ENCODE measurements at places on chromosomes 7 and 10.

DNA sequence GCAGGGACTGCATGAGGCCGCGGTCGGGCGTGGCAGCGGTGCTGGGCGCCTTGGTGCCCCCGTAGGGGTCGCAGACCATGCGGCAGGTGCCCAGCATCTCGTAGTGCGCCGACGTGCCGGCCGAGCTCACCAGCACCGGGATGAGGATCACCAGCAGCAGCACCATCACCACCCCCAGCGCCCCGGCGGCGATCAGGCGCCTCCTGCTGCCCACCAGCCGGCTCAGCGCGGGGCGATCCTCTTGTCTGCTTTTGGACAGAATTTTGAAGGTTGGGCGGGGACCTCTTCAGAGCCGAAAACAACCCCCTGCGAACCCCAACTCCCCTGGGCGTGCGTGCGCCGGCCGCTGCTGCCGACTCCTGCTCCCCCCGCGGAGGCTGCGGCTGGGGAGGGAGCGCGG, 779 bp downstream of the C1QL3 start:
- DNase-seq, result peak; percentile 82

DNA sequence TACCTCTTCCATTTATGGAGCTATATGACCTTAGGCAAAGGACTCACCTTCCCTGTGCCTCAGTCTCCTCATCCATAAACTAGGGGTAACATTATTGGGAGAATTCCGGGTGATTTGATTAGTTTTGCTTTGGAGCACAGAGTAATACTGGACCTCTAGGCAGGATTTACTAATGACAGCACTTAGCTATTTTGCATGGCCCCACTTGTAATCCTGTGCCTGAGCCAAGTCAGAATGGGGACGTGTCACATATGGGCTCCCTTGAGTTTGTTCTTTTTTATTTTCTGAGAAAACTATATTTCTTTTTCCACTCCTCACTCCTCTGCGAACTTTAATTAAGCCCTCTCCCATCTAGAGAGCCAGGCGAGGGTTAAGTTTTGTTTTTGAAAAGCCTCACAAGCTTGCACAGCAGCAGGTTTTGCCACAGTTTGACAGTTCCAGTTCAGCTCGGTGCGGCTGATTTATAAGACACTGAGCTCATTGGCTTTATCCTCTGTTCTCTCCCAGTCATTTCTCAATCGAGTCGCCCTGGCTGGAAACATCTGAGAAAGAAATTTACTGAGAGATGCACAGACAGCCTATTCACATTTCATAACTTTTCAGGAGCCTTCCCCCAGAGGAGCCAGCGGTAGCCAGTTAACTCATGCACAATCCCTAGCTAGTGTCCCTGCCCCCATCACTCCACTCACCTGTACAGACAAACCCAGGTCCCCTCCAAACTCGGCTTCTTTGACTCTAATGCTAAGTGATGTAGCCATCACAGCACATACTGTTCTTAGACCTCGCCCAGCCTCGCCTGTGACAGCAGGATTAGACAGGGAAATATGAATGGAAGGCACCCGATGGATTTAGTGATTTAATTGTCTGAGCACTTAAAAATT, 441.9 kb upstream of the NPVF start:
- peak; percentile 81 for DNase-seq

DNA sequence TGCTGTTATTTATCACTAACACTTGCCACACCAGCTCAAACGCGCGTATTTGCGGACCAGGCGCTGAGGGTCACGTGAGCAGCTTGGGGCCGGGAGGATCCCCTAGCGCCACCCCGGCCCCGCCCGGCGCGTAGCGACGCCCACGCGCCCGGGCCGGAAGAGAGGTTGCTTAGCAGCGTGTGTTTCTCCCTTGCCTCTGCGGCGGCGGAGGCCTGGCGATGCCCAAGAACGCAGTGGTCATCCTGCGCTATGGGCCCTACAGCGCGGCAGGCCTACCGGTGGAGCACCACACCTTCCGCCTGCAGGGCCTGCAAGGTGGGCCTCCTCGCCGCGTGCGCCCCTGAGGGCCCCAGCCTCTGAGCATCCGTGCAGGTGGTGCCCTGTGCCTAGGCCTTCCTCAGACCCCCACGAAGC, at the start of gene C10orf53:
Gene C10orf53 (plus strand): TSS at position 172 of the 414 bp plus-strand sequence. CDS start 47 bp downstream, at position 219.
- DNase-seq, result no peak

GRCh38 chr7:78702770-78703169, 750.7 kb downstream of the MAGI2 start:
- no peak for DNase-seq

- DNase-seq, result no peak
These were observed 35.0 kb upstream of the SRI start for GRCh38 chr7:88254721-88255424.

GRCh38 chr7:82677493-82677892, 233.9 kb upstream of the CACNA2D1 start:
- DNase-seq, result no peak

GRCh38 chr10:118818621-118819221, 64.0 kb upstream of the CACUL1 start:
- DNase-seq, result no peak

GRCh38 chr7:150738092-150738491, 874 bp downstream of the GIMAP5 start:
- DNase-seq, result no peak

GRCh38 chr7:120405652-120406051, 132.7 kb downstream of the KCND2 start:
- no peak for DNase-seq

- no peak for DNase-seq
These were observed 1.4 kb downstream of the NUDT1 start for GRCh38 chr7:2243458-2243857.

GRCh38 chr7:88311675-88312036, 5.0 kb upstream of the STEAP4 start:
- DNase-seq, result no peak

DNA sequence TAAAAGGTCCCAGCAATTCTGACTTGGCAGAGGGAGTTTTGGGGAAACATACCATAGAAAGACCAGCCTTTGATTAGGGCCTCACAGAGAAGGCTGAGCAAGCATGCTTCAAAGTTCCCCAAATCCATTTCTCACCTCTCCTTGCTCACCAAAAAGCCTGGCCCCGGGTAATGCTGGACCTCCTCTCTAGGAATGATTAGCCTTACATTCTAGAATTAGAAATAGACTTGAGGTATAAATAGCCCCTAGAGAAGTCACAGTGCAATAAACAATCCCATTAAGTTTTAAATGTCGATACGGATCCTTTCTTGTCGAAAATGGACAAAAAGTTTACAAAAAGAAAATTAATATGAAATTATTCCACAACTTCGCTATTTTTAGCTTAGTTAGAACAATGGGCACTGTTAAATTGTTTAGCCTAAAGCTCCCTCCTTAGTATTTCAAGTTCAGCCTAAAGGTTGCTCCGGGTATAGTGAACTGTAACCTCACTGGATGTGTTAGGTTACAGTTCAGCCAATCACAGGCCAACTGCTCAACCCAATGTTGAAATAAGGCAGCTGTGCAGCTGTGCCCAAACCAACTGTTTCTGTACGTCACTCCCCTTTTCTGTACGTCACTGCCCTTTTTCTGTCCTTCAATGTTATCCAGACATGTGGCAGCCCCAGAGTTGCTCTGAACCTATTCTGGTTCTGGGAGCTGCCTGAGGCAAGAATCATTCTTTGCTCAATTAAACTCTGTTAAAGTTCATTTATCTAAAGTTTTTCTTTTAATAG, 7.9 kb upstream of the GSDME start:
- DNase-seq, result no peak

GRCh38 chr10:7593063-7593462, 73.7 kb downstream of the ITIH5 start:
- no peak for DNase-seq

- no peak for DNase-seq
These were observed 1.8 kb upstream of the SP8 start for GRCh38 chr7:20788420-20788990.

DNA sequence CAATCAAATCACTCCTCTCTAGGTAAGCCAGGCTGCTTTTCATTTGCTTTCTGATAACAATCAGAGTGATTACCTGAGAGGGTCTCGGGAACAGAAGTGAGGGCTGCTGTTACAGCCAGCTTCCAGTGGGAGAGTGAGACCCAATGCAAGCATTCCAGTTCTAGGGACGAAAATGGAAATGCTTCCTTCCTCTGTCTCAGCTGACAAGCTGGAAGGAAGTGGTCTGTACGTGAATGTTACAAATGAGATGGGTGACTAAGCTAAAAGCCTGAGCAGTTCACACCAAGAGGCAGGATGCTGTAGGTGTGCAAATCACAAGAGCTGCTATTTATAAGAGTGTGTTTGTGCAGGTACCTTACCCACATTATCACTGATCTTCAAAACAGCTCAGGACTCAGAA, 772.4 kb downstream of the GRID1 start:
- DNase-seq, result no peak

GRCh38 chr7:135808206-135808605, 59.6 kb upstream of the FAM180A start:
- DNase-seq, result no peak
